K562 (cell line): ENCODE measurements at places on chromosomes 6 and 20.

- DNase-seq = no peak
Observed at GRCh38 chr6:156933201-156934068, 156.3 kb downstream of the ARID1B start.

DNA sequence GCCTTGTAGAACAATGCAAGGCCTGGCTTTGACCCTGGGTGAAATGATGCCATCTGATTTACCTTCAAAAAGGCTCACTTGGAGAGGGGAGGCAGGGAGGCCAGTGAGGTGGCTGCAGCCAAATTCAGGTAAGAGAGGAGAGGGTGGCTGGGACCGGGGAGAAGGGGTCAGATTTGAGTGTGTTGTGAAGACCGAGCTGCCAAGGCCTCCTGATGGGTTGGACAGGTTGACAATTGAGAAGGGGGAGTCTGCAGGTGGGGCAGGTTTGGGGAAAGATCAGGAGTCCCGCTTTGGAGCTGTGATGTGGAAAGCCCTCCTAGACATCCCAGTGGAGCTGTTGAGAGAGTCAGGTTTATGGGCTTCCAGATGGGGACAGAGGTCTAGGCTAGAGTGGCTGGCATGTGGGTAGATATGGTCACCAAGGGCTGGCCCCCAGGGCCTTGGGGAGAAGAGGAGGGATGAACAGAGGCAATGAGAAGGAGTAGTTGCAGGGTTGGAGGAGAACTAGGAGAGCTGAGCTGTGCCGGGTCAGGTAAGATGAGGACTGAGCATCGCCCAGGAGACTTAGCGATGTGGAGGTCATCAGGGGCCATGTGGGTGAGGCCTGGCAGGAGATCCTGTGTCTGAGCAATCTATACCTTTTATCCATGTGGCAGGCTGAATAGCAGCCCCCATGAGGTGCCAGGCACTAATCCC lies 70.5 kb upstream of the TOX2 start:
- DNase-seq = no peak

- DNase-seq = no peak
Observed at GRCh38 chr6:149473080-149474052, 11.4 kb downstream of the ZC3H12D start.

- DNase-seq = no peak
Observed at GRCh38 chr20:43900496-43900895, 14.2 kb upstream of the TOX2 start.

DNA sequence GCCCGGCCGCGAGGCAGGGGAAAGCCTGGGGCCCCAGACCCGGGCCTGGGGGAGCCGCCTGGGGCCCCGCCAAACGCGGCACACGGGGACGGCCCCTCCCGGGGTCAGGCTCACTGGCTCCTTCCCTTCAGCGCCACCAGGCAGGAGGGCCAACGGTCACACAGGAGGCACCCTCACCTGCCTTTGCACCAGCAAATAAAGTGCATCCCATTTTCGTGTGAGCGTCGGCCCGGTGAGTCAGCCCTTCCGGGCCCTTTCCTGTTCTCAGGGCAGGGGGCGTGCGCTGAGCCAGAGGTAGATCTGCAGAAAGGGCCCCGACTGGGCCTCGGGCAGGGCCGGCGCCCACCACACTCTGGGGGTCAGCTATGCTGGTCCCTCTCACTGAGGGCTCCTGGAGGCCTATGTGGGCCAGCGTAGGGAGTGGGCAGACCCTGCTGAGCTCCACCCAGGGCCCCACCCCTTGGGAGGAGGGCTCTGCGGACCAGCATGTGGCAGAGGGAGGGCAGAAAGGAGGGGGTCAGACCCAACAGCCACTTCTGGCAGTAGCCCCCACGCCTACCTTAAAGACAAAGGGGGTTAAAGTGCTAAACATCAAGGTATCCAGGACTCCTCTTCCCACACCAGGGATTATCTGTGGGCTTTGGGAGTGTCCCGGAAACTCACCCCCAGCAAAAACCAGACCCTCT lies 931 bp upstream of the UCKL1 start:
- peak; percentile 79 for DNase-seq

GRCh38 chr6:162726947-162727321 lies 632 bp downstream of the PRKN start:
- no peak for DNase-seq

DNA sequence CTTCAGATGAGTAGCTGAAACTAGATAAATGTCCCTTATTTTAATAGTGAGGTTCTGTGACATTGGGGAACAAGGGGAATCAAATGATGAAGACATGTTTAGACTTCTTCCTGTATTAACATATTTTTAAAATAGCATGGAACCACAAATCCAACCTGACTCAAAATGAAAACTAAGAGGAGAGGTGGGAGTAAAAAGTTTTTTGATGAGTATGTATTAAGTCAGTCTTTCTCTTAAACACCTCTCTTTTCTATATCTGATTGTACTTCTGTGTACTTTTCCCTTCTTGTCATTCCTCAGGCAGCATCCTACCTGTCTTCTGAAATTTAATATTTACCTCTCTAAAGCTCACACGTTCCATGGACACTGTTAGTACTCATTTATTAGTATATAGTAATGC lies 8.7 kb upstream of the SDHAF4 start:
- DNase-seq = no peak

- DNase-seq = no peak
Observed at GRCh38 chr20:58645412-58645968, 5.6 kb upstream of the STX16 start.

GRCh38 chr6:146813554-146813953 lies 214.8 kb downstream of the ADGB start:
- no peak for DNase-seq

GRCh38 chr20:54323227-54323734 lies 115.4 kb downstream of the PFDN4 start:
- no peak for DNase-seq

GRCh38 chr6:44618371-44618770 lies 230.9 kb downstream of the CDC5L start:
- no peak for DNase-seq

GRCh38 chr6:91045161-91045560 lies 458.3 kb upstream of the MAP3K7 start:
- no peak for DNase-seq

- DNase-seq = no peak
Observed at GRCh38 chr6:46072866-46073265, 56.9 kb upstream of the ENPP4 start.

DNA sequence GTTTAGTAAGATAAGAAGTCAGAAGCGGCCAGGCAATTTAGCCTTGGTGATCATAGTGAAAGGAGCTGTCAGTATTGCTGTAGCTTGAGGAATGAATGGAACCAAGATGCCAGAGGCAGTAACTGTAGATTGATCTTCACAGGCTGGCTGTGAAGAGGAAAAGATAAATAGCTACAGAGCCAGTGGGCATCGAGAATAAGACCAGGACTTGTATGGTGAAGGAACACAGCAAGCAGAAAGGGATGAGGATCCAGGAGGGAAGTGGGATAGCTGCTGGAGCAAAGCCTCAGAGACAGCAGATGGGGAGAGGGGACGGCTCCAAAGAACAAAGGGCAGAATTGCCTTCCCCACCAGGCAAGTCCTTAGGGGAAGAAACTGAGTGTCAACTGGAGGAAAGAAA lies 294.4 kb upstream of the PLN start:
- DNase-seq = no peak

DNA sequence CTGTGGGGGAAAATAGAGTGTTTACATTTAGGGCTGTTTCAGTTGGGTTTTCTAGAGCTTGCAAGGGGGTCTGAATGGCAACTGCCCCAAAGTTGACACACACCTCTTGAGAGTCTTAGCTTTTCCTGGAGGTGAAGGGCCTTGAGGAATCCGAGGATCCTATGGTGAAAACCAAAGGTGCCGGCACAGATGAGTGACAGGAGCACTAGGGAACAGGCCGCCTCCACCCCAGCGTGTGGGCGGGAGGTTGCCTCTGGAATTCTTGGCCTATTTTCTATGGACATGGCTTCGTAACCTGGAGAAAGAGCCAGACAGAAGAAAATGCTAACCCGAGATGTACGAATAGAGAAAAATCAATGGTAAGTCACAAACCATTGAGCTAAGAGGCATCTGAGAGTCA lies 283.2 kb upstream of the FOXQ1 start:
- no peak for DNase-seq

DNA sequence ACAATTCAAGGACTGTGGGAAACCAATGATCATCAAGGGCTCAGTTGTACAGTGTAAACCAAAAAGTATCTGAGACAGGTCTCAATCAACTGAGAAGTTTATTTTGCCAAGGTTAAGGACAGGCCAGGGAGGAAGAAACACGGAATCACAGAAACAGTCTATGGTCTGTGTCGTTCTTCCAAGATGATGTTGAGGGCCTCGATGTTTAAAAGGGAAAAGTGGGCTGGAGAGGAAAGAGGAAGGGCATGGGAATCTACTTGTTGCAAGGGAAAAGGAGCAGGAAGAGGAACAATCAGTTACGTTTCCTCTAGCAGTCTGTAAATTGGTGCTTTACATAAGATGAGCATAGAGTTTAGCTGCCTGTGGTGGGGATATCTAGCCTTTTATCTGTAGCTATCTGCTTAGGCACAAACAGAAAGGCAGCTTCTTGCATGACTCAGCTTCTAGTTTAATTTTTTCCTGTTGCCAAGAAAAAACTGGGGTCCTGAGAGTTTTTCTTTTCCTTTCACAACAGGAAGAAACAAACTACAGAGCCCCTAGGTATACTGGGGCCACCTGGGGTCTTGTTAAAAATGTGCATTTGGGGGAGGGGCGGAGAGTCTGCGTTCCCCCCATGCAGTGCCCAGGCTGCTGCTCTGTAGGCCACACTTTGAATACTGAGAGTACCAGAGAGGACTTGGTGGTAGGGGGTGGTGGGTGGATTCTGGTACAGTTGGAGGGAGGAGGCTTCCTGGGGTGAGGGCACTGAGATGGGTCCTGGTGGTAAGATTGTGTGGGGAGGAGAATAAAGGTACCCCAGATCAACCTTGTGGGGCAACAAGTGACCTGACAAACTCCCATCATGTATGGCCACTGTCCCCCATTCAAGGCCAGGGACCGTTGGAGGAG lies 35.3 kb upstream of the EZR start:
- peak; percentile 60 for DNase-seq

- no peak for DNase-seq
Observed at GRCh38 chr6:47252633-47253032, 57.1 kb downstream of the TNFRSF21 start.

- no peak for DNase-seq
Observed at GRCh38 chr20:59825944-59826759, 107.3 kb downstream of the SYCP2 start.

DNA sequence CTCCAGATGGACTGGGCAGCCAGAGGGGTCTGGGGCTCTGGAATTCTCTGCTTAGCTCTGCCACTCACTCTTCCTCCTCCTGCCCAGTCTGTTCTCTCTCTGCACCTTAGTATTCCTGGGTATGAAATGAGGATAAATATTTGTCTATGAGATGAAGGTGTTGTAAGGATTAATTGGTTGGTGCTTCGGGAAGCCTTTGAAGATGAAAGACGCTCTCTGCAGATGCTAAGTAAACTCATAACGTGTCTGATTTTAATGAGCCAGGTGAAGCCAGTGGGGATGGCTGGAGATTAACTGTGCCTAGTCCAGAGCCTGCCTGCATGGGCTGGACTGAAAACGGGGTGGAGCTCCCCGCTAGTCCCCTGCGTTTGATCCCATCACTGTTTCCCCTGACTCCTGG lies 23.1 kb upstream of the TCP11 start:
- DNase-seq = no peak

GRCh38 chr6:151290877-151291721 lies 51.3 kb downstream of the AKAP12 start:
- no peak for DNase-seq

GRCh38 chr20:49230021-49230420 lies 10.8 kb downstream of the DDX27 start:
- DNase-seq = no peak

- DNase-seq = no peak
Observed at GRCh38 chr6:45677381-45678284, 299.9 kb upstream of the SUPT3H start.

DNA sequence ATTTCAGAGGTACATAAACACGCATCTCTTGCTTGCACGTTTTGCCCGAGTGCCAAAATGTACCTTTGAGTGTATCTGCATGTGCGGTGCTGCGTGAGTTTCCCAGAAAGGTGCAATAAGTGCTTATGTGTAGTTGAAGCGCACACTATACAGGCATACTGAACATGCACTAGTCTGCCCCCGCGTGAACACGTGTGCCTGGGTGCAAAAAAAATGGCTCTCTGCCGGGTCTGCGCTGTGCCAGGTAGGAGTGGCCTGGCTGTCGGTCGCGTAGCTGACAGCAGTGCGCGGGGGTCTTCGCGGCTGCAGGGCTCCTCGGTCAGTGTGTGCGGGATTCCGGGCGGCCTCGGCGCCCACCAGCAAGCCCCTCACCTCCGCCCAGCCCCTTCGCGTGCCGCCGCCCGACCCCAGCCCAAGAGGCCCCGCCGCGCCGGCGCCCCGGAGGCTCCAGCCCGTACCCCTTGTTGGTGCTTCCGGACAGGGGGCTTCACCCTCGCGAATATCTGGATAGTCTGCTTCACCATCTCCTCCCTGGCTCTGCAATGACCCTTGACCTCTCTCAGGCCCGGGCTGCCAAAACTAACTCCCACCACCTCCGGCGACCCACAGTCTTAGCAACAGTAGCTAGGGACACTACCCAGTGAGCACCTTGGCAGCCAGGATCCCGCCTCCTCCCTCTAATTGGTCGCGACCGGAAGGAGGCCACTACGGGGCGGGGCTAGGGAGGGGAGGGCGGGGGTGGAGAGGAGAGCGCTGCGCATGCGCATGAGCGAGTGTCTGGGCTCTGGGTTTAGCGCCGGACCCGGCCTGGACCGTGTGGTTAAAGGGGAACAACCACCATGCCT lies at the start of gene KIF6:
Gene KIF6 (minus strand): TSS at position 622 of the 845 bp plus-strand sequence. CDS start 98 bp downstream, at position 524.
- peak; percentile 94 for DNase-seq

GRCh38 chr6:27867945-27868300 lies 44.3 kb downstream of the OR2B2 start:
- no peak for DNase-seq

- DNase-seq = no peak
Observed at GRCh38 chr6:22078802-22079545, 217.9 kb downstream of the PRL start.

GRCh38 chr6:158174514-158174913 lies 6.4 kb downstream of the GTF2H5 start:
- DNase-seq = no peak

GRCh38 chr20:62703853-62704228 lies 4.8 kb upstream of the NTSR1 start:
- no peak for DNase-seq

DNA sequence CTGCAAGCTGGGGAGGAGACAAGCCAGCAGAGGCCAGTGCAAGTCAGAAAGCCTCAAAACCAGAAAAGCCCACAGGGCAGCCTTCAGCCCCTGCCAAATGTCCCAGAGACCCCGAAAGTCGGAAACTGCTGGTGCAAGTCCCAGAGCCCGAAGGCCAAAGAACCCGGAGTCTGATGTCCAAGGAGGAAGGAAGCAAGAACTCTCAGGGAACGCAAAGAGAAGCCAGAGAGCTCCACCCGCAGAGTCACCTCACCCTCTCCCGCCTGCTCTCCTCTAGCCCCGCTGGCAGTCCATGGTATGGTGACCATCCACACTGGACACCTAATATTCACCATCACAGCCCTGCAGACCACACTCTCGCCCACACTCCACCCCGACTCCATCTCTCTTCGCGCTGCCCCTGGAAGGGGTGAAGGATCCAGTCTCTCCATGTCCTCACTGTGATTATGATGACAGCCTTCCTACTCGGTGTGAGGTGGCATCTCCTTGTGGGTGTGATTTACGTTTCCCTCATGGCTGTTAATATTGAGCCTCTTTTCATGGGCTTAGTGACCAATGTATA lies 10.6 kb downstream of the ULBP3 start:
- no peak for DNase-seq
